Omental fat pad (tissue), 4 donors: ENCODE measurements at places on chromosomes 7 and 10. TPM values are rescaled to one million over a fixed set of nuclear protein-coding genes. Genes with fewer than 3 reads are reported as not detected.

Gene CHN2
- total RNA-seq = 21.4 TPM

Gene DDX21
- 72.0 TPM for total RNA-seq

Gene ASZ1
- total RNA-seq = not detected

Gene CHCHD2
- 301 TPM for total RNA-seq

Gene SLC16A12
- 0.72 TPM for total RNA-seq

Gene LEP
- 306 TPM for total RNA-seq

- no peak for DNase-seq
These were observed 584 bp upstream of the GARS1 start for GRCh38 chr7:30594048-30594539.

- DNase-seq = no peak
These were observed 30.3 kb upstream of the KBTBD2 start for GRCh38 chr7:32921896-32922295.

DNA sequence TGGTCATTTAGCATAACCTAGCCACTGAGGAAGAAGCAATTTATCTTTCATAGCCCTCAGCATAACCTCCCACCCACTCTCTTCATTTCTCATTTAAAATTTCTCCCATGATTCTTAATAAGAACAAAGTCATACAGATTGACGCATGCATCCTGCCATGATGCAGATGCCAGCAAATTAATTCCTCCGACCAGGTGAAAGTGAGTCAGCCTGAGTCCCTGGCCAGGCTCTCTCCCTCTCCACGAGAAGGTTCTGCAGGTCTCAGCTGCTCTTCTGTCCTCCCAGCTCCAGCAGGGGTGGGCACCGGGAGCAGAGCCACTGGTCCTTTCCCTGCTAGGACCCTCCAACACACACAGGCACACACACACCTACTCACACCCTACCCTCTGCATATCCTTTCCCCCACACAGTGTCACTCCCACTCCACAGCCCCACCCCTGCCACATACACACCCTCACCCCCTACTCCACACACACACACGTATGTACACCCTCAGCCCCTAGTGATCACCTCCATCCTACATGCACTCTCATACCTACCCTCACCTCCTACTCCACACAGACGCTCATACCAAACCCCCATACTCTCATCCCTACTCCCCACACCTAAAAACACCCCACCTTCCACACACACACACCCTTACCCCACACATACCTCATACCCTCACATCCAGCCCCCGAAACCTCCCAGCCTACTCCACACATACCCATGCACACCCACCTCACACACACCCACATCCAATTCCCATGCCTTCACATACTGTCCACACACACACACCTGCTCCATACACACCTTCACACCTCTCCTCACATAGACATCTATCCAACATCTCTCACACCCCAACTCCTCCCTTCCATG lies 78.0 kb downstream of the FAM13C start:
- no peak for DNase-seq

- DNase-seq = no peak
These were observed 63.7 kb downstream of the CARD11 start for GRCh38 chr7:2979951-2980350.

GRCh38 chr7:44881610-44882009 lies 3.7 kb downstream of the PURB start:
- DNase-seq = no peak

- DNase-seq = no peak
These were observed 346.4 kb upstream of the SHH start for GRCh38 chr7:156158693-156159092.

- DNase-seq = no peak
These were observed 1.4 kb upstream of the PILRB start for GRCh38 chr7:100356416-100357068.

GRCh38 chr10:31112961-31113360 lies 81.3 kb upstream of the ZNF438 start:
- DNase-seq = no peak

DNA sequence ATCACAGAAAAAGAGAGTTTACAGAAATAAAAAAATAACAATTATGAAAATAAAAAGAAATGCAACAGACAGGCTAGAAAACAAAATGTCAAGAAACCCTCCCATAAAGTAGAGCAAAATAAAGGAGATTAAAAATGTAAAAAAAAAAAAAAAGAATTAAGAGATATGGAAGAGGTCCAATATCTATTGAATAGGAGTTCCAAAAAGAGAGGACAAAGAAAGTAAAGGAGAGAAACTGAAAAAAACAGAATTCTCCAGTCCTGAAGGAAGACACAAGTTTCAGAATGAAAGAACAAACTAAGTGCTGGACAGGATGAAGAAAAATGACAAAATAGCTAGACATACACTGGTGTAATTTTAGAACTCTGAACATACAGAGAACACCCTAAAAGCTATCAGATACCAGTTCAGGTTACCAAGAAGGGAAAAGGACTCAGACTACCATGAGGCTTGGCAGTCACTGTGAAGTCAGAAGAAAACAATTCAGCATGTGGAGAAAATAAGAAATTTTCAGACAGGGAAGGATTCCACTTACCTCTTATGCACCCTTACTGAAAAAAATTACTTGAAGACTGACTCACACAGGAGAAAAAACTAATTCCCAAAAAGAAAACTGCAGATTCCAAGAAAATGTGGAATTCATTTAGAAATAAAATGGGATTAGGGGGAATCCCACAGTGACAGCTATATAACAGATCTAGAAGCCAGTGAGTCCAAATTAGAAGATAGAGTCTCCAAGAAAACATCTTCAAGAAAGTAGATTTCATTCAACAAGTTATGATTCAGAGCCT lies 40.4 kb upstream of the ABLIM1 start:
- DNase-seq = no peak

DNA sequence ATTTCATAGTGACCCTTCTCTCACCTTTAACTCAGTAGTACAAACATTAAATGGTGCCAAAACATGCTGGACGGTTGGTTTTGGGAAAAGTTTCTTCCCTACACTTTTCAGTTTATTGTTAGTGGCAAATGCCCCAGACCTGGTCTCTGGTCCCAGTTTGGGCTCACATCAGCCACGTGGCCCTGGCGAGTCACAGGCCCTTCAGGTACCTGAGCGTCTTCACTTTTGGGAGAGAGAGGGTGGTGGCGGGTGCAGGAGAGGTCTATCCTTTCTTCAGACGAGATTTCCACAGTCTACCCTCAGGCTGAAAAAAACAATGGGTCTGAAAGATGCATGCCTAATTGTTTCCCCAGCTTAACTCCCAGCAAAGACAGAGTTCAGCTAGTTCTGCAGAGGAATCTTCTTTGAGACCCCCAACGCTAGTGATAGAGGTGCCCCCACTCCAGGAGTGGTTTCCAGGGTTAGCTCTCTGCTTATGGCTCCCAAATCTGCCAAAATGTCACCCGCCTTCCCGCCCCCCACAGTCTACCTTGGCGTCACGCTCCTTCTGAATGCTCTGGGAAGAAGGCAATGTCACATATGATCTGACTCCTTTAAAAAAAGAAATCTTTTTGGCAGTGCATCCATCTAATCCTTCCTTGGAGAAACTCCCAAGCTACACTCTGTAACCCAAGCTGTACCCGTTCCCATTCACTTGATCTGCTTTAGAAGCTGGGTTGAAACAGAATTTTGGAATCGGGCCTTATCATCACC lies 384.8 kb upstream of the FOXK1 start:
- no peak for DNase-seq

DNA sequence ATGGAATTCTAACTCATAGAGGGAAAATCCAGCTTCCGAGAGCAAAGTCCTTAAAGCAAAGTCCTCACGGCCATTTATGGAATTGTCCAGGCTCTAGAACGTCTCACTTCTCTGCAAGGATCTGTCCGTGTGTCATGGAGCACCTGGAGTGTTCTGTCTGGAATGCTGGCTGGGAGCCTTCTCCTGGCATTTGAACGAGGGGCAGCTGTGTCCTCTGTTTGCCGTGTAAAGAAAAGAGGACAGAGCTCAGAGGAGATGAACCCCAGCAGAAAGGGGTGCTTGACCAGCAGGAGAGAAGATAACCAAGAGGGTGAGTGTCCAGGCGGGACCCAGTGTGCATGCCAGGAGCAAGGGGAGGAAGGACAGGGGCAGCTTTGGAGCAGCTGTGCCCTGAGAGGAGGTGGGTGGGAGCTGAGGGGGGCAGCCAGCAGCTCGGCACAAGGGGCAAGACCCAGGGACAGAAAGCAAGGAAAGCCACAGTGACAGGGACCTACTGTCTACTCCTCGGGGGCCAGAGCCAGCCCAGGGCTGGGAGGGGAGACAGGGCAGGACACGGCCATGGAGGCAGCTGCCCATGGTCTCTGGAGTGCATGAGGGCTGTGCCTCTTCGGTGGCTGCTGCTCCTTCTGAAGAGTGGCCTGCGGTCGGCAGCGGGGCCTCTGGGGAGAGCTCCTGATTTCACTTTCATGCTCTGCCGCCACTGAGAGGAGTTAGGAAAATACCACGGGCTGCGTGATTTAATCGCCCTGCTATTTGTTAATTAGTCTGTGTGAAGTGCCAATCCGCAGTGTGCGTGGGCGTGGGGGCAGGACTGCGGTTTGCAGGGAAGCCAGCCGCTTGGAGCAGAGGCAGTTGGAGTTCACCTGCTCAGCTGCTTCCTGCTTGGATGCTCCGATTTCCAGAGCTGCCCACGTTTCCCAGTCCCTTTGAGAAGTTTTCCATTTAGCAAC lies 149.3 kb upstream of the SHH start:
- no peak for DNase-seq

DNA sequence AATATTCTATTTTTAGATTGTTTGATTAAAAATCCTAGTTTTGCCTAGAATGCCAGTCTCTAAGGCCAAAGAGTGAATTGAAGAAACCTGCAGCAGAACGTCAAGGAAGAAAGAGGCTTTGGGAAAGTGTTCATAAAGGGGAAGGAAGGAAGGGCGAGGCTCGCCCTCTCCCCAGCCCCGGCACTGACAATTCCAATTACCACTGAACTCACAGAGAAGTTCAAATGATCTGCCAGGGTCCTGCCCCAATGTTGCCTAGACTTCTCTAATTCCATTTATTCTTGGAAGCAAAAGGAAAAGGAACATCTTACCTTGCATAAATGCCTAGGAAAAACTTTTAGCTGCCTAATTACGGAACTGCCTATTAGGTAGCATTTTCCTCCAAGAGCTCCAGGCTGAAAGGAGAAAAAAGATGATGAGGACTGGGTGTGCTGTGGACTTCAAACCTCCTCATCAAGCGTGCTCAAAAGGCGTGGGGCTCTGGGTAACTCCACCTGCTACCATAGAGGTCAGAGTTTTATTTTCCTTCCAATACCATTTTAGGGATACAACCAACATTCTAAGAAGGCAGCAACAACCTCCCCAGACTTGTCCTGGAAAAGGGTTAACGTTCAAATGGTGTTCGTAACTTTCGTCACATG lies 134.5 kb downstream of the PKD1L1 start:
- no peak for DNase-seq

DNA sequence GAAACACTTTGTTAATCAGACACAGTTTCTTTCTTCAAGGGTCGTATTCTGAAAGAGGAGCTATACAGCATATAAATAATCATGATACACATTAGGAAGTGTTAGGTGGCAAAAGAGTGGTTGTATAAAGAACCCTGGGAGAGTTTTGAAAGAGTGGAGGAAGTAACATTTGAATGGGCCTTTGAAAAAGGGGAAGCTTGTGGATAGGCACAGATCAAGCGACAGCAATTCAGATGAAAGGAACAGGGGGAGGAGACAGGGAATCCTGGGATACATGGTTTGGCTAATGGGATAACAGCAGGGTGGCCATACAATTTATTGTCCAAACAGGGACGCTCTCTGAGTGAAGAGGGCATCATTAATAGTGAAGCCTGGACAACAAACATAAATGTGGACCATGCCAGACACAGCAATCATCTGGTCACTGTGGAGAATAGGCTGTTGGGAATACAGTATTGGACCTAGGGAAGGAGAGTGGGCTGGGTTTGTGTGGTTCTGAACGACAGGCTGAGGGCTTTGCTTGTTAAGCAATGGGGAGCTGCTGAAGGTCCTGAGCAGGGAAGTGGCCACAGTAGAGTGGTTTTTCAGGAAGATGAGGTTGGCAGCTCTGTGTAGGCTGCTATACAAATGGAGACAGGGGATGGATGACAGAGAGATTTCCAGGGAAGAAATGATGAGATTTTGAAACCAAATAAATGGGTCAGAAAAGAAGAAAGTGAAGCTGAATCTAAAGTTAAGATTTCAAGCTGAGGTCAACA lies 75.9 kb downstream of the ICA1 start:
- no peak for DNase-seq

DNA sequence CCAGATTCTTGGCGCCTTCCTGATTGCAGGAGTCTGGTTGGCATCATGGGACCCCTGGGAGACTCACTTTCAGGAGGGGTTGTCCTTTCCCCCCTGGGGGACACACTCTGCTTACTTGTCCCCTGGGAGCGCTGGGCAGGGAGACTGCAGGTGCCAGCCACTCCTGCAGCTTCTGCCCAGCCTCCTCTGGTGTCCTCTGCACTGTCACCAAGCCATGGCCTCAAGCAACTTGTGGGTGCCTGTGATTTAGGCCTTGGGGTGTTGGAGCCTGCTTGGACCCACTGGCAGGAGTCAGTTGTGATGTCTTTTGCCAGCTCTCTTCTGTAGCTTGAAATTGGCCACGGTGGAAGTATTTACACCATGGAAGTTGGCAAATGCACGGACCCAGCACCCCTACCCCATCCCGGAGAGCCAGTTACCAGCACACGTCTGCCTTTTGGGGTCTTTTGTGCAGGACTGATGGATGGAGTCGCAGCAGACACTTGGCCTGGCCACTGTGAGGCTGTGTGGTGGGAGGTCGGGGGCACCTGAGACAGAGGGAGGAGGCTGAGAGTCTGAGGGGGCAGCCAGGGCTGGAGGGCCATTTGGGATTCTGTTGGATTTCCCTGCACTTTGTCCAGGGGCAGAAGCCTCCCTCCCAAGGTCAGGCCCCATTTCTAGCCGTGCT lies 104.7 kb downstream of the LHPP start:
- no peak for DNase-seq

- DNase-seq = no peak
These were observed 234.3 kb downstream of the CACNA2D1 start for GRCh38 chr7:82209179-82209747.

GRCh38 chr7:55246171-55246570 lies 119.0 kb upstream of the LANCL2 start:
- DNase-seq = no peak

DNA sequence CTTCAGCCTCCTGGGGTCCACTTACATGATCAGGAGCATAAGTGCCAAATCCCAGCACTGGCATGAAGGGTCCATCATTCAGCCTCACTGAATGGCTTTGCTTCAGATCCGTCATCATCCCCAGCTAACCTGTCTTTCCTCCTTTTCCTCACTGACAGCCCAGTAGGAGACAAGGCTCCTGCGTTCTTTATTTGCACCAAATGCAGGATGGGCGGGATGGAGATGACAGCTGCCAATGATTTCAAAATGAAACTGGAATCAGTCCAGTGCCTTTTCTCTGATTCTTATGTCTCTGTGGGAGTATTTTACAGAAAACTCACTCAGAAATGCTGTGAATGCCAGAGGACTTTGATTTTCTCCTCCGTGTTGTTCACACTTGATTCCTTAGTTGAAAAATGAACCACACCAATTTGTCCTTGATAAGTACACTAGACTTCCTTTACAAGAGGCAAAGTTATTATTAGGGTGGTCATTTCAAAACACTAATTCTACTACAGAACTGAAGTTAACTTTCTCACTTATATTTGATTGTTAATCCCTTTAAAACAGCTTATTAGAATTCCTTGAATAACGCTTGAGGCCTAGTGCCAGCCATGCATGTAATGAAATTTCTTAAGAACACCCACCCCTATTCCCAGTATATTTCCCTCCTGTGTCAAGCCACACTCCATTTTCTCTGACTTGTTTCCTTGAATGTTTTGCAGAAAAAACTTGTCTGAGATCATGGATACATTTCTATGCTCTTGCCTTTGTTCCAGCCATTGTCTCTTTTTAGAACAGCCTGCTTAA lies at the start of gene AKR1C8:
TSS of gene AKR1C8 (minus strand) at position 164 of the 789 bp plus-strand sequence. CDS start at position 118, 46 bp downstream.
- no peak for DNase-seq

- DNase-seq = no peak
These were observed 391.7 kb downstream of the KCNMA1 start for GRCh38 chr10:77245953-77246352.

- DNase-seq = no peak
These were observed 13.9 kb downstream of the IFIT3 start for GRCh38 chr10:89341649-89342048.
